C1 segment of cervical spinal cord (tissue), 14 donors: ENCODE measurements at places on chromosomes 16 and 17.

- DNase-seq: no peak
These were observed 224.4 kb upstream of the CACNG5 start for GRCh38 chr17:66610361-66611133.

- DNase-seq: no peak
These were observed 239.6 kb downstream of the CDH11 start for GRCh38 chr16:64882078-64882784.

DNA sequence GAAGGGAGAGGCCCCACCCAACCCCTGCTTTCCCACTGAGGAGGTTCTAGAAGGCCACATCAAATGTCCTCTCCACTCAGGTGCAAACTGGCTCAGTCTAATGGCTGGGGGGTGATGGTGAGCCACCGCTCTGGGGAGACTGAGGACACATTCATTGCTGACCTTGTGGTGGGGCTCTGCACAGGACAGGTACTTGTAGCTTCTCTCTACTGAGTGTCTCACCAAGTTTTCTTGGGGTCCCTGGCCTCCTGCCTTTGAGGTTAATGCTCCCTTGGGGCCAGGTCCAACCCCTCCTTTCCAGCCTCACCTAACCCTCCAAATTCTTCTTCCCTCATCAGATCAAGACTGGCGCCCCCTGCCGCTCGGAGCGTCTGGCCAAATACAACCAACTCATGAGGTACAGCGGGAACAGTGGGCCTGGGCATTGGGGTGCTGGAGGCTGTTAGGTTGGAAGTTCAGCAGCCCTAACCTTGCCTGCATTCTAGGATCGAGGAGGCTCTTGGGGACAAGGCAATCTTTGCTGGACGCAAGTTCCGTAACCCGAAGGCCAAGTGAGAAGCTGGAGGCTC, 5.7 kb downstream of the ENO3 start:
- DNase-seq: no peak

- no peak for DNase-seq
These were observed 87.0 kb downstream of the MGAT5B start for GRCh38 chr17:76955191-76955590.

DNA sequence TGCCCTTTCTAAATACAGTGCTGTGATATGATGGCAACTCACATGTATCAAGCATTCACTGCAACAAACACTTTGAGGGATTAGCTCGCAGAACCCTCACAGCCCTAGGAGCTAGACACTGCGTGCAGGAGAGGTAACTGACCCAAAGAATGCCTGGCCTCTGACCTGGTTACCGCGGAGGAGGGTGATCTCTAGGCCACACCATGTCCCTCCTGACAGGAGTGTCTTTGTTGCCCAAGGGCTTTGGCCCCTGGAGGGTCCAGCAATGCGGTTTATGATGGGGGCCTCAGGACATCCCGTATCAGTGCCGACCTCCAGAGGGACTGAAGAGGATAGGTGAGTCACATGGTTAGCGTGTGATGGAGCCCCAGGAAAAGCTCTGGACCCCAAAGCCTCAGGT, 130.6 kb downstream of the MGAT5B start:
- DNase-seq: no peak

- DNase-seq: no peak
These were observed 2.7 kb upstream of the PRM1 start for GRCh38 chr16:11283820-11284248.

DNA sequence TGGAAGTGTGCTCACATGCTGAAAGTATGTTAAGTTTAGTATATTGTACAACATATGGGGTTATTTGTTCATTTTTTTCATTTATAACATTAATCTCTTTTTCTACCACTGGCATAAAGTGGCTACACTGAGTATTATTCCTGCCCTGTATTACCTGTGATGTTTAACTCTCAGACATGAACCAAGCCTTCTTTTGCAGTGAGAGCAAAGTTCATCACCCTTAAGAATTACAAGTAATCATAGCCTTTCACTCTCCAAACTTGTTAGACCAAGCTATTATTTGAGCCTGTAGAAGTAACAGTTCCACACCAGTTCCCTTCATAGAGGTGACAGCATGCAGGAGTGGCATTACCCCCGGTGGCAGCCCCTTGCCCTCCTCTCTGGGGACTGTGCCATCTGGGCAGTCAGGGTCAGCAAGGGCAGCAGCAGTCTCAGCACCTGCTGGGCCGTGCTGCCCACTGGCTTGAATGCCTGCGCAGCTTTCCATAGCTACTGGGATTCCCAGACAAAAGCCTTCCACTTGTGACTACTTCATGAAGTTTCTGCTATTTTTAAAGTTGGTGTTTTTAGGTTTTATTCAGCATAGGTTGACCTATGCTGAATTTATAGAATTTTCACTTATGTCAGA, 71.3 kb downstream of the TMC6 start:
- no peak for DNase-seq

- DNase-seq: no peak
These were observed 10.5 kb downstream of the TMIGD1 start for GRCh38 chr17:30323262-30323894.

GRCh38 chr16:4958510-4959438, 644 bp downstream of the SEC14L5 start:
- DNase-seq: no peak

DNA sequence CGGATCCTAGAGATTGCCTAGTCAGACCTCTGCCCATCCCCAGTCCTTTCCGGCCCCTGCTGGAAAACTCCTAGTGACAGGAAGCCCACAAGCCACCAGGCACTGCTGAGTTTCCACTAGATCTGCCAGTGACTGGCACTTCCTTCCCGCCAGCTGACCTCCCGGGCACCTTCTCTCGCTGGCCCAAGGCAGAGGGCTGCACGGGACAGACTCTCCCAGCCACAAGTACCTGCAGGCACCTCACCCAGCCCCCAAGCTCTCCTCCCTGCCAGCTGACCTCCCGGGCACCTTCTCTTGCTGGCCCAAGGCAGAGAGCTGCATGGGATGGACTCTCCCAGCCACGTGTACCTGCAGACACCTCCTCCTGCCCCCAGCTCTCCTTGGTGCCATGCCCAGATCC, 66.3 kb upstream of the DOC2B start:
- DNase-seq: no peak

GRCh38 chr17:82948081-82948511, 108.3 kb upstream of the ZNF750 start:
- no peak for DNase-seq

- no peak for DNase-seq
These were observed 763 bp upstream of the SOX9 start for GRCh38 chr17:72119873-72120641.

- no peak for DNase-seq
These were observed 14.0 kb downstream of the ADGRG1 start for GRCh38 chr16:57642160-57643135.

DNA sequence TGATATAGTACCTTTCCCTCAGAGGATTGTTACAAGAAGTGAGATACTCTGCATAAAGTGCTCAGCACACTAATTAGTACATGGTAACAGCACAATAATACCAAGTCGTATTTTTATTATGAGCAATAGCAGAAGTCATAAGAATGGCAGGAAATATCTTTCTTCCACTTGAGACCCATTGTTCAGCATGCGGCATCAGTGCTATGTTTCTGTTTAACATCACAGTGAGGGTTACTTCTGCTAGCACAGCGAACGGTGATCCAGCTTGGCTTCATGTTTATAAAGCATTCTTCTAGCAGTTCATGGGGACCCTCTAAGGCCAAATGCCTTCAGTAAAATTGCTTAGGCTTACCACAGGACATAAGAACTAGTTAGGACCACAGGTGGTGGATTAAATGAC, 83.1 kb downstream of the MYO1D start:
- DNase-seq: no peak

DNA sequence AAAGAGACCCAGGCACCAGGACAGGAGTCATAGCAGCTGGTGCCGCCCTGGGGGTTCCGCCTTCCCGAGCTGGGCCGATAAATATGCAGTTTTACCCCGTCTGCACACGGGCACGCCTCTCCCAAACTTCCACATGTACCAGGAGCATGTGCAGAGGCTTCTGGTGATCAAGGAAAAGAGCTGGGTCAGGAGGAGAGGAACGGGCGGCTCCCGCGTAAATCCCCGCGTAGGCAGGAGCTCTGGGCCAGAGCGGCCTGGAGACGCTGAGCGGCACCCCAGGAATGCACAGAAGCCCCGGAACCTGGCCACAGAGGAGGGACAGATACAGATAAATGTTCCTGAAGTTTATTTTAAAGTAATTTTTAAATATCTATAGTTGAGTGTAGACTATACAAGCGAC, 46.6 kb upstream of the METRNL start:
- DNase-seq: no peak

- DNase-seq: no peak
These were observed 16.5 kb upstream of the NF1 start for GRCh38 chr17:31078290-31078689.

- DNase-seq: no peak
These were observed 5.0 kb upstream of the LASP1 start for GRCh38 chr17:38864636-38865398.

DNA sequence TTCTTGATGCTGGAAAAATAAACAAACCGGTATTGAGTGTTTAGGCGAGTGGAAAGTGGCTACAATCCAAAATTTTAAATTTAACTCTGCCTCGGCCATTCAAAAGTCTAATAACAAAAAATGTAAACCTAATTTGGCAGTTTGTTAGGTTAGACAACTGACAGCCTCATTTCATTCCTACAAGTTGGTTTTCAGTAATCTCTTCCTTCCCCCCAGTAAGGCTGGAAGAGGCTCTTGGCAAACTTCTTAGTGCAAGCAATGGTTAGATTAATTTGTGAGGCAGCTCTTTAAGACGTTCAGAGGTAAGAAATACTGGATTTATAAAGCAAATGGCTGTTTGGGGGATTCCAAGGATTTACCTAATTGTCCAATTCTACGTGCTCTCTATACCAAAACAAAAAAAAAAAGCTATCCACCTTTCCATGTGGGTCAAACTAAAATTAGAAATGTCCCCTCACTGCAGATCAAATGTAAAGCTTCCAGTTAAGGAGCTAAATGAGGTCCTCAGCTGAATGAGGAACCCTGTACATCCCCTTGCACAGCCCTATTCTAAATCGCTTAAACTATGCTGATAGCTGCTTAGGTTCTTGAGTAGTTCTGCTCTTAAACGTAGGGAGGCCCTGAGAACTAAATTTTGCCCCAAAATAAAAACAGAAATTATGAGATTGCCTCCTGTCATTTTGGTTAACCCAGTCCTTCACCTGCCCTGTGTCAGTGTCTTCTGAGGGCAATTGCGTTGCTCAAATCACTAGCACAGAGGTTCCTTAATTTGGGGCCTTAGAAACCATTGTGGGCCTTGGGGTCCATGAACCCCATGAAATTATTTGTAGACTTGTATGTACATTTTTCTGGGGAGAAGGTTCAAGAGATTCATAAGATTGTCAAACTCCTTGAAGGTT, 2.9 kb downstream of the HEXIM1 start:
- no peak for DNase-seq

DNA sequence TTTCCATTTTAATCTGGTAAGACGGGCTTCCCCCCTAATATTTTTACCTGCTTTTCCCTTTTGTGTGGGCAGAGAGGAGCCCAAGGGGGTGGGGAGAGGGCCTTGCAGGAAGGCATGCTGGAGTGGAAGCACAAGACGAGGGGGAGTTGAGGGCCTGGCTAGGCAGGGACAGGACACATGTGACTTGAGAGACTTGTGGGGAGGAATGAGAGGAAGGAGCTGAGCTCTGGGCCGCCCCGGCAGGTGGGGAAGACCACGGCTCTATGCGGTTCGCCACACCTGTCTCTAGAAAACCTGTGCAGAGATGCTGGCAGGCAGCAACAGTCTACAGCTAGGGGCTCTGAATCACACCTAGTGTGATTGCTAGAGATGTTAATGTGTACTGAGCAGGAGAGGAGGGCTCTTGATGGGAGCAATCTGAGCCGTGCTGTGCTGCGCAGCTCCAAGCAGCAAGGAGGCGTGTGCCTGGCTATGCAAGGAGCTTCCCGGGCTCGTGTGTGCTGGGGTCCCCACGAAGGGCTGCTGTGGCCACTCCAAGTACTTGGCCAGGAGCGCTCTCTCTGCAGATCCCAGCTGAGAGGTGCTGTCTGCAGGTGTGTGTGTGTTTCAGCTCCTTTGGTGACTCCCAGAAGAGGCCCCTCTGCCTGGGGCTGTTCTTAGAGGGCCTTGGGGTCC, 50.2 kb downstream of the PDPK1 start:
- DNase-seq: no peak

DNA sequence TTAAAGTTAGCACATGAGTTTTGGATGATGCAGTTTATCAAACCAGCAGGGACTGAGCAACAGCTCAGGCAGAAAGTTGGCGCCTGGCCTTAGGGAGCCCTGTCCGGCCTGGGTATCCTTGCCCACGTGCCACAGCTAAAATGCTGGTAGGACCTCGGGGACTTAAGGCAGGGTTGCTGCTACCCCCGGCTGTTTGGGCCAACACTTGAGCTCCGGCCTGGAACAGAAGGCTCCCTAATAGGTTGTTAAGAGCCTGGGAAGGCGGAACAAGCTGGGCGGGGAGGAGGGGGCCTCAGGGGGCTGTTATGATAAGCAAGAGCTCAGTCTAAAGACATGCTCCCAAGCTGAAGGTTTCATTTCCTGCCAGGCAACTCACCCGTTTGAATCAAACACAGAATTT, 39.7 kb downstream of the CUEDC1 start:
- DNase-seq: no peak

GRCh38 chr16:68069511-68070248, 15.5 kb upstream of the NFATC3 start:
- DNase-seq: no peak

GRCh38 chr17:47694581-47695428, 844 bp downstream of the TBKBP1 start:
- peak; percentile 12 for DNase-seq

DNA sequence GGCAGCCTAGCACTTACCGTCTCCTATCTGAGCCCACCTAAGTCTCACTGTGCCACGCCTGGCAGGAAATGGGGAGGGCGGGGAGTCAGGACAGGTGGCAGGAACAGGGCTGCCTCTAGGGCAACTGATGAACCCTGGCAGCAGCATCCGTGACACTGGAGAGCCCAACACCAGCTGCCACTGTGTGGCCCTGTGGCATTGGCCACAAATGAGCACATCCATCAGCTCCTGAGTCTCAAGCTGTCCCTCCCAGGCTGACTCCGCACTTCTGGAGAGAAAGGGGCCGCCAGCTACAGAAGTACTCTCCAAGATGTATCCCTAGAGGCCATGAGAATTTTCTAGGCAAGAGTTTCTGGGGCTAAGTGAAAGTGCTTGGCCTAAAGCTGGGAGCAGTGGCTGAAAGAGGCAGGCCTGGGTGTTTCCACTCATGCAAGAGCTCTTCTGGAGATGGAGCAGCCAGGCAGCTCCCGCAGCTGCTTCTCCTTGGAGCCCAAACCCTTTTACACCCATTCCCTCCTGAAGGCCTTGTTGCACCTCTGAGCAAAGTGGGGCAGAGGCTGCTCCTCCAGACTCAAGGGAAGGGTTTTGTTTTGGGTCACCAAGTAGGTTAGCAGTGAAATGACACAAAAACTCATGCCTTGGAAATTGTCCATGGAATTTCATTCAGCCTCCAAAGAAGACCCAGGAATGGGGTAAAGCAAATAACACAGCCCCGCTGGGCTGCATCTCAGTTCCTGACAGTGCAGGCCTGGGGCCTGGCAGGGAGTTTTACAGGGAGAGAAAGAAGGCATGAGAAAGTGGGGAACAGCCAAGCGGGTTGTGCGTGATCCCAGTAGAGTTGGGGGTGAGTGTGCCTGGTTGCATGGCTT, 25.8 kb downstream of the PEMT start:
- no peak for DNase-seq
